ENCODE measurements at places on chromosomes 13 and 19.

DNA sequence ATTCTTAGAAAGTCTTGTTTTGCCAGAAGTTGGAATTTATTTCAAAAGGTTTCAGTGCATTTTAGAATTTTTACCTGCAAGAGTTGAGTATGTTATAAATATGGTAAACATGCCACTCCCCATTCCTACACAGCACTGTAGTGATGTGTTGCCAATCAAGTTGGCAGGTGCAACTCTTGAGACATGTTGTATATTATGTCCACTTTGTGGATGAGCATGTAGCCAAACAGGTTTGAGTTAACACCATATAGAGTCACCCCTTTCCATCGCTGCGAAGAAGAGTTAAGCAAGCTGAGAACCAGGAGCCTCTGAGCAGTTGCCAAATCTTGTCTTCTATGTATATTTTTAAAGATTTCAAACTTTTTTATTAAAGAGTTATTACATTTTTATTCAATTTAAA lies 359.8 kb downstream of the LMO7 start:
- DNase-seq = no peak

- DNase-seq = peak; percentile 61
Observed at GRCh38 chr13:48561466-48562235, 28.8 kb upstream of the RCBTB2 start.

DNA sequence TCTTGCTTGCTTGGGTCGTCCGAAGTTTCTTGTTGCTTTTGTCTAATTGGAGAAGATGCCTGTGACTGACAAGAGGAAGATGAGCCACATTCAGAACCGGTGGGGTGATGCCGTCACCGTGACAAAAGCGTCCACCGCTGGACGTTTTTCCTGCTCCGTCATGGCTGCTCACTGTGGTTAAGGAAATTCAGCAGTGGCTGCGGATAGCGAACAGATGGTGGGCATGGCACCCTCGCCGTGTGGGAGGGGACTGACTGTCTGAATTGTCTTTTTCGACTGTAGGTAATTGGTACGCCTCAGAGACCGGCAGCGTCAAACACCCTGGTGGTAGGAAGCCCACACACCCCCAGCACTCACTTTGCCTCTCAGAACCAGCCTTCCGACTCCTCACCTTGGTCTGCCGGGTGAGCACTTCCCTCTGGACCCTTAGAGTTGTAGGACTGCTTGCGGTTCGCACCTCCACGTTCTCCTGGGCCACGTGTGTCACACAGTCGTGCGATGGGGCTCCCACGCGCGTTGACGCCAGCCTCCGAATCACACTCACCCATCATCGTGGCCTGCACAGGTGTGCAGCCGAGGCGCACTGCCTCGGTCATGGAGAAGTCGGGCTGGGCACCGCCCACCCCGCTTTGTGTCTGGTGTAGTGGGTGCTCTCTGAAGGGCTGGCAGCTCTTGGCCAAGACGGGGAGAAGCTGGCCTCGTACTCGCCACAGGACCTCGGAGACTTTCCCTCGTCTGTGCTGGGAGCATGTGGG lies 26.5 kb downstream of the ATP4B start:
- no peak for DNase-seq

DNA sequence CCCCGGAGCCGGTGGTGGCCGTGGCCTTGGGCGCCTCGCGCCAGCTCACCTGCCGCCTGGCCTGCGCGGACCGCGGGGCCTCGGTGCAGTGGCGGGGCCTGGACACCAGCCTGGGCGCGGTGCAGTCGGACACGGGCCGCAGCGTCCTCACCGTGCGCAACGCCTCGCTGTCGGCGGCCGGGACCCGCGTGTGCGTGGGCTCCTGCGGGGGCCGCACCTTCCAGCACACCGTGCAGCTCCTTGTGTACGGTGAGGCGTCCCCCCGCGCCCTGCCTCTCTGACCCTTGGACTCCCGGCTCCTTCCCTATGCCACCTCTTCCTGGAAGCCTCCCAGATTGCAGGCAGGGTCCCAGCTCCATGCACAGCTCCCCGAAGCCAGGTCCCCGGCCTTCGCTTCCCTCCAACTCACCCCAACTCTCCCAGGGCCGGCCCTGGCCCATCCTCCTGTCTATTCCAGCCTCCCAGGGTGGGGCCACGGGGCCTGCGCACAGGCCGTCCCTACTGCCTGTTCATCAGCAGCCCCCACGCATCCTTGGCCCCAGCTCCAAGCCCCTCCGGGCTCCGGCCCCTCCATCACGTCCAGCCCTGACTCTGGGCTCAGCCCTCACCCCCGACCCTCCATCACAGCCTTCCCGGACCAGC lies 1.7 kb downstream of the MADCAM1 start:
- no peak for DNase-seq

GRCh38 chr13:75263741-75264407 lies 218.1 kb downstream of the TBC1D4 start:
- no peak for DNase-seq

DNA sequence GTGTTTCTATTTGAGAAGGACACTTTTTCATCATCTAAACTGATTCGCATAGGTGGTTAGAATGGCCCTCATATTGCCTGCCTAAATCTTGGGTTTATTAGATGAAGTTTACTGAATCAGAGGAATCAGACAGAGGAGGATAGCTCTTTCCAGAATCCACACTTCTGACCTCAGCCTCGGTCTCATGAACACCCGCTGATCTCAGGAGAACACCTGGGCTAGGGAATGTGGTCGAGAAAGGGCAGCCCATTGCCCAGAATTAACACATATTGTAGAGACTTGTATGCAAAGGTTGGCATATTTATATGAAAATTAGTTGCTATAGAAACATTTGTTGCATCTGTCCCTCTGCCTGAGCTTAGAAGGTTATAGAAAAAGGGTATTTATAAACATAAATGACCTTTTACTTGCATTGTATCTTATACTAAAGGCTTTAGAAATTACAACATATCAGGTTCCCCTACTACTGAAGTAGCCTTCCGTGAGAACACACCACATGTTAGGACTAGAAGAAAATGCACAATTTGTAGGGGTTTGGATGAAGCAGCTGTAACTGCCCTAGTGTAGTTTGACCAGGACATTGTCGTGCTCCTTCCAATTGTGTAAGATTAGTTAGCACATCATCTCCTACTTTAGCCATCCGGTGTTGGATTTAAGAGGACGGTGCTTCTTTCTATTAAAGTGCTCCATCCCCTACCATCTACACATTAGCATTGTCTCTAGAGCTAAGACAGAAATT lies 103.8 kb downstream of the TNFRSF19 start:
- no peak for DNase-seq

DNA sequence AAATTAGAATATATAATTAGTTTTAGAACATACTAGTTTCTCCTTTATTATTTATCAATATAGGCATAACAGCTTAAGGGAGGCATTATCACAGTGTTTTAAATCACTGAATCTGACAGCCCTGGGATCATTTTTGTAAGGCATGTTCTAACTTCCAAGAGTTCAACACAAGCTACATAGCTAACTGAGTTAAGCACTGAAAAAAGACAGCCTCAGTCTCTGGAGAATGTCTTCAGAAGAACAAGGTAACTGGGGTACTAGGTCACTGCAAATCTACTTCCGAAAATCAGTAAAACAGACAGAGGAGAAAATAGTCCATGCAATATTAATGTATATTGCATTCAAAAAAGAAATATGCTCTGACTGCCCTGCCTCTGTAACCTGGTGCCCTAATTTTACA lies 502.1 kb downstream of the RFC3 start:
- no peak for DNase-seq

DNA sequence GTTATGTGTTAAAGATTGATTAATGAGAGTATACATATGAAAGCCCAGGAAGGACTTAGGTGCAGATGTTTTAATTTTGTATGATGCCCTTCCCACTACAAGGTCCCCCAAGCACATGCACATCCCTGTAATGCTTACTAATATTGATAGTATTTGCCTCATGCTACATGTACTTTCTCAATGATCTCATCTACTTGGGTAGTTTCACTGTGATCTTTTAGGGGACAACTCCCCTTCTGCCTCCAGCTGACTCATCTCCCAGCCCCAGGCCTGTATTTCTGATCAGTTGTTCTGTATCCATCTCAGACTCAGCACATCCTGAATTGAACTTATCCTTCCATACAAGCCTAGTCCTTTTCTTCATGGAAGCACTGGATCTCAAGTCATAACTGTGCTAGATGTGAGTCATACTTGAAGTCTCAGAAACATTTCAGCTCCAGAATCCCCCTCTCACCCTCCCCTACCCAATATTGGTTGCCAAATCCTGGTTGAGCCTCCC lies 49.4 kb upstream of the INTS6 start:
- DNase-seq = no peak

GRCh38 chr19:30209617-30210600 lies 162.3 kb upstream of the ZNF536 start:
- peak; percentile 45 for DNase-seq

- DNase-seq = peak; percentile 79
Observed at GRCh38 chr19:44512326-44513298, 12.3 kb upstream of the ZNF180 start.

DNA sequence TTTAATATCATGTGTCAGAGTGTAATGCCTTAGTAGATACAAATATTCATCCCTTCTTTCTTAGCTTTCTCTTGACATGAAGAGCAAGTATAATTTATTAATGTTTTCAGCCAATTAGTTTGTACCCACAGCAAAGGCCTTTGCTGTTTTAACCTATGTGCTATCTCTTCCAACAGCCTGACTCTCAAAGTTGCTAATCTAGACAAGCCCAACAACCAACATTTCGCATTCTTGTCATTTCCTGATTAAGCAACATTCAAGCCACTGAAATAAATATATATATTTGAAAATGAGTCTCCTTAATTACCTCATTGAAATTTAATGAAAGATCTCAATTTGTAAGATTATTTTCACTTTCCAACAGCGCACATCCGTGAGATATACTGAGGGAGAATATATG lies 18.5 kb downstream of the EPSTI1 start:
- DNase-seq = no peak

- no peak for DNase-seq
Observed at GRCh38 chr19:49067554-49067953, 2.9 kb upstream of the NTF4 start.

- no peak for DNase-seq
Observed at GRCh38 chr13:113169277-113170272, 11.1 kb downstream of the PROZ start.

GRCh38 chr19:49362929-49363267 lies 682 bp upstream of the TEAD2 start:
- no peak for DNase-seq

DNA sequence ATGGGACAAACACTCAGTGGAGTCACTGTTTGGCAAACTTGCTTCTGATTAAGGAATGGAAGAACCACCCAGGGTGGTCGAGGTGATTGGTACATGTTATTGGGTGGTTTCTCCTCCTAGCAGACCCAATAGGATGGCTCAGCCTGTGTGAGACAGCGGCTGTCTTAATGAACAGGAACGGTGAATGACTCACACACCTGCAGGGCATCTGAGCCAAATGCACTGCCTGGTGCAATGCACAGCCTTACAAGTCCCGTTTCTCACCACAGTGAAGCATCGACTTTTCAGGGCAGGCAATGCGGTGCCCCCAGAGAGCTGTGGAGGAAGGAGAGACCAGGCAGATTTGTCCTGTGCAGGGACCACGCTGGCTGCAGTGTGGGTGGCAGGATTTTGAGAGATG lies 238.5 kb downstream of the FGF9 start:
- DNase-seq = no peak

DNA sequence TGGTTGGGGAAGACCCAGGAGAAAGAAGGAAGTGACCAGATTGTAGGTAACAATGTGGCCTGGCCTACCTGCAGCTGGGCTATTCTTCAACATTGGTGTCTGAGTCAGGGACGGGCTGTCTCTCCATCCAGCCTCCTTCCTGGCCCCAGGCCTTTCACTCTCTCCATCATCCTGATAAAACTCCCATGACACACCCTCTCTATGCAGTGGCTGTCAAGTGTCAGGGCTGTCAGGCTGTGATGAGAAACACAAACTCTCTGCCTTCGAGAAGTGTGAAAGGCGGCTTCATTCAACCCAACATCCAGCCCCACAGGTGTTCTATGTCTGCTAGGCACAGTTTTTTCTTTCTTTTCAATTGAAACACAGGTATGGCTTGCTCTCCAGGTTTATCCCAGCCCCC lies 153.3 kb upstream of the VSTM2B start:
- DNase-seq = no peak

DNA sequence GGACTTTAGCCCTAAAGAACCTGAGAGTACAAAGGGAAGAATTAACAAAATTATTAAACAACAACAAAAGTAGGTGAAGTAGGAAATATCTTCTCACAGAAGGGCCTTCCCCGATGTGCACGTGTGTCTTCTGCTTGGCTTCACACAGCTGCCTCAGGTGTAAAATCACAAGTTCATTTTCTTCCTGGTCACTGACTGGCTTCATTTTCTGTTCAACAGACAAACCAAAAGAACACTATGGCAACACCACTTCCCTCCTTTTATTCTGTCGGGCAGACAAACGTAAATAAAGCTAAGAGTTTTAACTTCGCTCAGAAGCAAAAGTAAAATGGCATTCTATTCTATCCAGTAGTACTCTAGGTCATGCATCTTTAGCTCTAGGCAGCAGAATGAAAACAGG lies 140.9 kb downstream of the TBC1D4 start:
- DNase-seq = no peak

GRCh38 chr13:113531041-113531873 lies 40.7 kb upstream of the DCUN1D2 start:
- no peak for DNase-seq

- DNase-seq = no peak
Observed at GRCh38 chr13:54614726-54615125, 1586.1 kb downstream of the OLFM4 start.

GRCh38 chr19:49155005-49155819 lies at the start of gene HRC:
HRC (minus strand) TSS chr19:49155396; CDS start chr19:49155237, 159 bp downstream.
- no peak for DNase-seq

- DNase-seq = no peak
Observed at GRCh38 chr13:110636053-110636475, 20.7 kb downstream of the NAXD start.

GRCh38 chr13:41327994-41328790 lies 17.1 kb downstream of the NAA16 start:
- no peak for DNase-seq

Data from Karpas-422 (cell line).